ENCODE measurements at places on chromosomes 3 and 15.

- no peak for DNase-seq
These were observed 7.7 kb downstream of the ITPKA start for GRCh38 chr15:41501191-41501917.

DNA sequence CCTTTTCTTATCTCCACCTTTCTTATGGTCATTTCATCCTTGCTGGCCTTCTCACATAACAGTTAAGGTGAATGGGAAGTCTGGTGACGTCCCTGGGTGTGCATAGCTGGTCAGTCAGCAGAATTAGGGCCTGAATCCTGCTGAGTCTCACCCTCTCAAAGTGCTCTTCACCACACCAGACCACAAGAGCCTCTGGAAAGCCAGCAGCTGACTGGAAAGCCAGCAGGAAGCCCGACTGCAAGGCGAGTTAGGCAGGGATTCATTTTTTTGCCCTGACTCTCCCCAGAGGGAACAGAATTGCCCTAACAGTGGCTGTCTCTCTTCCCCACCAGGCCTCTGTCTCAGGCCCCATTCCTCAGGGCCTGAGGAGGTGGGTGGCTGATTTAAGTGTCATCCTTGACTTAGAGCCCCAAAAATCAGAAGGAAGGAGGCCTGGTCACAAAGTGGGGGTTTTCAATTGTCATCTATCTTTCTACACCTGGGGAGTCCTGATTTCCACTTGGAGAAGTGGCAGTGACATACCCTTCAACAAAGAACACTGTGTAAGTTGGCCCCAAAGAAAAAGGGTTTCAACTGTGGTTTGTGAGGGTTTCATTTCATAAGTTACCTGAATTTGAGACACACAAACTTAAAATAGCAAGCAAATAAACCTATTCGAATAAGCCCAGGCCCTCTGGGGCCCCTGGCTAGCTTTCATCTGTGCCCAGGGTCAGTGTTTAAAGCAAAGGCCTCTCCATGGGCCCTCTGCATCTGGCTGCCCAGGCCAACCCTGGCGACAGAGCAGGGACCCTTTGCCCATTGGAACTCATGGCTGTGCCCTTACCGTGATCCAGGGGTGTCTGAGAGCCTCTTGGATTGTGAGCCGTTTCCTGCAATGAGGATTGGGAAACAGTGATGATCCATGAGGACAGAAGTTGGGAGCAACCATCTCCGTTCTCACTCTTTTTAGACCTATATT, 90.5 kb upstream of the HERC1 start:
- peak; percentile 53 for DNase-seq

DNA sequence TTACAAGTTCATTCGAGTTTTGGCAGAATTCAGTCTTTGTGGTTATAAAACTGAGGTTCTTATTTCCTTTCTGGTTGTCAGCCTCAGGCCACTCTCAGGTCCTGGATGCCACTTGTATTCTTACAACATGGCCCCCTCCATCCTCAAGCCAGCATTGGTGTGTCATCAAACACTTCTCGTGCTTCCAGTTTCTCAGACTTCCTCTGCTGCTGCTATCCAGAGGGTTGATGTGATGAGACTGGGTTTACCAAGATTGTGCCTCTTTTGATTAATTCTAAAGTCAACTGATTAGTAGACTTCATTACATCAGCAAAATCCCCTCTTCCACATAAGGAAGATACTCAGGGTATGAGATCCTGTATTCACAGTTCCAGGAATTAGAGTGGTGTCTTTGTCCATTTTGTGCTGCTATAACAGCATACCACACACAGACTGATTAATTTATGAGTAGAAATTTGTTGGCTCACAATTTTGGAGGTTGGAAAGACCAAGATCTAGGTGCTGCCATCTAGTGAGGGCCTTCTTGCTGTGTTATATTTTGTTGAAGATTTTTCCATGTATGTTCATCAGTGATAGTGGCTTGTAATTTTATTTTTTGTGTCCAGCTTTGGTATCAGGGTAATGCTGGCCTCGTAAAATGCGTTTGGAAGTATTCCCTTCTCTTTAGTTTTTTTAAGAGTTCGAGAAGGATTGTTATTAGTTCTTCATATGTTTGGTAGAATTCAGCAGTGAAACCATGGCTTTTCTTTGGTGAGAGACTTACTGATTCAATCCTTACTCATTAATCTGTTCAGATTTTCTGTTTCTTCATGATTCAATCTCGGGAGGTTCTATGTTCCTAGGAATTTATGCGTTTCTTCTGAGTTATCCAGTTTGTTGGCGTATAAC, 11.1 kb downstream of the LRCH3 start:
- peak; percentile 90 for DNase-seq

DNA sequence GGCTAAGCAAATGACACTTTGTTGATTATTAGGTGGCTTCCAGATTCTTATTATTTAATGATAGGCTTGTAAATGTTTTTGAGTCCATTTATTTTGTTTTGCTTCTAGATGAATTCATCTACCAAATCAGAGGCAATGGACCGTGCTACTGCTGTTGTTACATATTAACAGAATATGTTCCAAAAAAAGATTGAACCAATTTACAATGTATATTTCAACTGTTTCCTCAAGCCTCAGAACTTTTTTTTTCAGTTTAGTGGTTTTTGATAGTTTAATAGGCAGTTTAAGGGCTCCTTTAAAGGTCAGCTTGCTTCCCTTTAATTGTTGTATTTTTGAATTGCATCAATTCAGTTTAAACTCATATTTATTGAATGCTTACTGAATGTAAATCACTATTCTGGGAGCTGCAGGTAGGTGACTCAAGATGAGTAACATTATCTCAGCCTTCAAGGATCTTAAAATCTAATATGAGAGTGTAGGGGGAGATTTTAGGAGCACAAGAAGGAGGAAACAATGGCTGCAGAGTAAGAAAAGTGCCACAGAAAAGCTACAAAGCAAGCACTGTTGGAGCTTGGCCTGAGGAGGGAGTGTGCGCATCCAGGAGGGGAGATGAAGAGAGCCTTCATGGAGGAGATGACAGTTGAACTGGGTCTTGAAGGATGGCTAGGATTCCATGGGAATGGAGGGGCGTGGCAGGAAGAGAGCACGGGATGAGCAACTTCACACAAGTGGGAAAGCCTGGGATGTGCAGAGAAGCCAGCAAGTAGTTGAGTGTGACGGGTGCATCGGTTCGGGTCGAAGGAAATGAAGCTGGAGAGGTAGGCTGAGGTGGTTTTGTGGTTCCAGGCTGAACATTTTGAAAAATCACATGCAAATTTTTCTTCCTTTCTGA, 14.7 kb downstream of the MAP2K1 start:
- no peak for DNase-seq

DNA sequence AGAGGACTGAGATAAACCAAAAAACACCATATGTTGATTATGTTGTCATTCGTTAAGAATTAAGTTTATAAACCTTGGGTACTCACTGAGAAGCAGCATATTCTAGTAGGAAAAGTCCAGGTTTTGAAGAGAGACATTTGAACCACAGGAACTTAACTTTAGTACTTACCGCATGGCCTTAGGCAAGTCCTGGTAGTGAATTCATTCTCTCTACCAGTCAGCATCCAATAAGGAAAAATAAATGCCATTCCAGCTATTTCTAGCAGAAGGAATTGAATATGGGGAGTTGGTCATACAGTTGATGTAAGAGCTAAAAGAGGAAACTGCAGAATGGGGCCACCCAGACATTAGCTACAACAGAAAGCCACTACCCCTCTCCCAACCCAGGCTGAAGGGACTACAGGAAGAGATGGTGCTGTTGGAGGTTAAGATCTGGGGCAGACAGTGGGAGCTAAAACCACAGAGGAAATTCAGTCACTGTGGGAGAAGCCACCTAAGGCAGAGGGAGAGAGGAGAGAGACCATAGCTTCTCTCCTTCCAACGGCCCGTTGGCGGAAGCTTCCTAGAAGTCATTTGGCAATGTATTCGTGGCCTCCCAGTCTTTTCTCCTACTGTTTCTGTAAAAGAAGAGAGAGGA, 133.8 kb upstream of the RARB start:
- DNase-seq, result no peak

GRCh38 chr15:43550527-43551363, 33.3 kb downstream of the MAP1A start:
- DNase-seq, result no peak

- DNase-seq, result no peak
These were observed 114.3 kb downstream of the PPM1L start for GRCh38 chr3:160870327-160870726.

GRCh38 chr3:170232266-170232665, 10.0 kb downstream of the PRKCI start:
- DNase-seq, result no peak

DNA sequence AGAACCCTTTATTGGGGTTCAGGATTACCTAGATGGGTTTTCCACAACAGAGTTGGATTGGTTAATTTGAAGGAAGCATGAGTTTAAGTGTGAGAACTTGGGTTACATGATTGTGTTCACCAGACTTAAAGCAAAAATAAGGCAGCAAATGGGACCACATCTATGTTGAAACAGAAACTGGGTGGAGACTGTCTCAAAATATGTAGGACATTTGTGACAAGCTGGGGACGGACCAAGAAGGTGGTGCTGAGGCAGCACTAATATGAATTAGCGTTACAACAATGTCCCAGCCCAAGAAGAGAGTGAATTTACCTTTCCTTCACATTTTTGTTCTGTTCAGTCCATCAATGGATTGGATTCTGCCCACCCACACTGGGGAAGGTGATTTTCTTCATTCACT, 866 bp upstream of the AADACL2 start:
- peak; percentile 75 for DNase-seq

DNA sequence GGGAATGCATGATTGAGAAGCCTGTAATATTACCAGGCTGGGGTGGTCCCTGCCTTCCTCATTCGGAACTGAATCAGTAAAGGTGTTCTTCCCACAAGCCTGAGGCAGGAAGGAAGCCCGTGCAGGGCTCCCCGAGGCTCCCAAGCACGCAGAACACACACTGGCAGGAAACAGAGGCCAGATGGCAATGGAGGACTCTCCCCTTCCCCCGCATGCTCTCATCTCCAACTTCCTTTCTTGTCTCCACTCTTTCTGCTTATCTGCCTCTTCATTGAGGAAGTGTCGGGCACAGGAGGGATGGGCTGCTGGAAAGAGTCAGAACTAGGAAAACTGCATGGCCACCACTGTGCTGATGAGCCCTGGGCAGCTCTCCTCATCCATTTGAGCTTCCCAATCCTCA, 123.5 kb downstream of the NUP210 start:
- DNase-seq, result no peak

All from MM.1S (cell line).